Thyroid gland (tissue), 4 donors: ENCODE measurements at places on chromosomes 2 and 18. TPM values are rescaled to one million over a fixed set of nuclear protein-coding genes. Genes with fewer than 3 reads are reported as not detected.

Gene IL36A
- total RNA-seq: not detected

DNA sequence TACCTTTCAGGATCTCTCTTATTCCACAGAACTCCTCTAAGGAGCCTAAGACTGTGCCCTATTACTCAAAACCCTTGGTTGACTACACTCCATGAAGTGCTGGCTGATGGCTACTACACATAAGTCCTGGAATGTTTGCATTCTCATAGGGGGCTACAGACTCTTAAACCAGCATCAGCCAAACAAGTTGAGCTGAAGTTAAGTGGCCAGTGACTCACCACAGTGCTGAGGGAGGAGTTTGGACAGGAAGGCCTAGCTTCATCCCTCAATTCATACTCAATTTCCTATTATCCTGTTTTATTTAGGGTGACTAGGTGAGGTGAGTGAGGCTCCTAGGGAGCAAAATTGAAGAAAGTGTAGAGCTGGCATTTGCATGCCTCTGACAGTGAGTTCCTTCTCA is 246.7 kb downstream of the SMAD2 start:
- H3K4me1 ChIP-seq: no peaks in the 10 kb centered on the region
- H3K27ac ChIP-seq: no peak overlapping the region
- no peaks in the 10 kb centered on the region for H3K36me3 ChIP-seq

- H3K4me3 ChIP-seq: no peak overlapping the region
- H3K36me3 ChIP-seq: no peaks in the 10 kb centered on the region
- no peak overlapping the region for H3K27ac ChIP-seq
Observed at GRCh38 chr2:185782223-185782769, 43.7 kb downstream of the FSIP2 start.

- H3K27ac ChIP-seq: peak overlapping the region; percentile 44
- H3K4me1 ChIP-seq: peaks cover 27% of the 10 kb centered on the region
- H3K27me3 ChIP-seq: no peaks in the 10 kb centered on the region
- H3K36me3 ChIP-seq: no peaks in the 10 kb centered on the region
Observed at GRCh38 chr2:105504459-105504858, 105.6 kb upstream of the FHL2 start.

Gene CDKL4
- total RNA-seq: 0.81 TPM

GRCh38 chr18:9719421-9719981 is 11.4 kb downstream of the RAB31 start:
- H3K4me1 ChIP-seq: peaks cover 4% of the 10 kb centered on the region
- no peaks in the 10 kb centered on the region for H3K27me3 ChIP-seq
- no peaks in the 10 kb centered on the region for H3K36me3 ChIP-seq
- no peak overlapping the region for H3K4me3 ChIP-seq
- peak overlapping the region; percentile 62 for H3K27ac ChIP-seq
- DNase-seq: peak; percentile 96

- DNase-seq: no peak
- no peaks in the 10 kb centered on the region for H3K36me3 ChIP-seq
- no peak overlapping the region for H3K27ac ChIP-seq
- H3K27me3 ChIP-seq: no peaks in the 10 kb centered on the region
- H3K4me1 ChIP-seq: no peaks in the 10 kb centered on the region
Observed at GRCh38 chr2:230137902-230138539, 69.3 kb upstream of the SLC16A14 start.

- peaks cover 25% of the 10 kb centered on the region for H3K4me1 ChIP-seq
- H3K36me3 ChIP-seq: no peaks in the 10 kb centered on the region
- DNase-seq: no peak
- H3K4me3 ChIP-seq: no peak overlapping the region
- no peak overlapping the region for H3K27ac ChIP-seq
- H3K27me3 ChIP-seq: no peaks in the 10 kb centered on the region
Observed at GRCh38 chr2:88603146-88603545, 24.1 kb downstream of the EIF2AK3 start.

DNA sequence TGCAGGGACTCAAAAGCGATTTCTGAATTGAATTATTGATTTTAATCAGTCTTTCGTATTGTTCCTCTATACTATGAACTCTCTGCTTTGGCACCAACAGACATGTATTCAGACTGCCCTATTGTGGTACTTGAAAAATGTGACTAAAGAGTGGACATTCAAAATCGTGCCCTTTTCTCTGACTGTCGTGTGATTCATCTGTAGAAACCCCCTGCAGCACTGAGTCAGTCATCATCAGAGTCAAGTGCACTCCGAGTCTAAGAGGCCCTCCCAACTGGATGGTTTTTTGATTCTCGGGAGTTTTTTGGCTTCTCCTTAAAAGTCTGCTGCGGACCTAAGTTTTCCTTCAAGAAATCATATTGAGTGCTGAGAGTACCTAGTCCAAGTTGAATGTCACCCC is 96.4 kb upstream of the FOSL2 start:
- no peak overlapping the region for H3K27ac ChIP-seq
- H3K4me1 ChIP-seq: no peaks in the 10 kb centered on the region
- H3K4me3 ChIP-seq: no peak overlapping the region
- H3K36me3 ChIP-seq: peaks cover 7% of the 10 kb centered on the region
- DNase-seq: no peak

Gene POMC
- 11.8 TPM for total RNA-seq

- no peak overlapping the region for H3K27ac ChIP-seq
- H3K4me1 ChIP-seq: peaks cover 11% of the 10 kb centered on the region
- H3K36me3 ChIP-seq: no peaks in the 10 kb centered on the region
- peak; percentile 5 for DNase-seq
- no peaks in the 10 kb centered on the region for H3K27me3 ChIP-seq
- no peak overlapping the region for H3K4me3 ChIP-seq
Observed at GRCh38 chr2:163778045-163778781, 42.4 kb upstream of the FIGN start.

- H3K27me3 ChIP-seq: no peaks in the 10 kb centered on the region
- H3K36me3 ChIP-seq: peaks cover 37% of the 10 kb centered on the region
- H3K4me1 ChIP-seq: no peaks in the 10 kb centered on the region
- H3K27ac ChIP-seq: no peak overlapping the region
- no peak for DNase-seq
- no peak overlapping the region for H3K4me3 ChIP-seq
Observed at GRCh38 chr2:197464175-197464574, 10.8 kb downstream of the COQ10B start.

- no peak overlapping the region for H3K4me3 ChIP-seq
- H3K27ac ChIP-seq: no peak overlapping the region
- H3K27me3 ChIP-seq: no peaks in the 10 kb centered on the region
Observed at GRCh38 chr2:122886479-122887145, 1131.2 kb downstream of the TSN start.
